Stomach (tissue), 19 donors: ENCODE measurements at places on chromosomes 1 and 21. TPM values are rescaled to one million over a fixed set of nuclear protein-coding genes. Genes with fewer than 3 reads are reported as not detected.

- no peak for DNase-seq
Observed at GRCh38 chr21:44739316-44739715, 27.9 kb upstream of the TSPEAR start.

ITGB2 gene
- 14.2 TPM for total RNA-seq

DNA sequence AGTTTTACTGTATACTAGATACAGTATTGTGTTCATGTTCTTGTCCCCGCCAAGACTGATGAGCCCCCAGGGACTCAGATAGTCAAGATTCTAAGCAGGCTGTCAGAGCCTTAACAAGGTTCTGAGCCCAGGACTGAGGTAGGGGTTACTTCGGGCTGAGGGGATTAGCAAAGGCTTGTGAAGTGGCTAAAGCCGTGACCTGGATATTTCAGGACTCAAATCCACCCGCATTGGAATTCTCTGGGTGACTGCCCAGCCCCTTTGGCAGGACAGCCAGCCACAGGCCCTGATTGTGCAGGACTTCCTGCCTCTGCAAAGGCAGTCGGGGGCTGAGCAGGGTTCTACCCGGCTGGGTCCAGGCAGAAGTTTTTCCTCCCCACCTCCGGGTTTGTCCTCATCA lies at the start of gene PLA2G5:
Gene PLA2G5 (plus strand): TSS at position 321 of the 400 bp plus-strand sequence. CDS start 14,637 bp downstream, outside the sequence.
- DNase-seq: peak; percentile 27

YBEY gene
- total RNA-seq: 3.1 TPM

DNA sequence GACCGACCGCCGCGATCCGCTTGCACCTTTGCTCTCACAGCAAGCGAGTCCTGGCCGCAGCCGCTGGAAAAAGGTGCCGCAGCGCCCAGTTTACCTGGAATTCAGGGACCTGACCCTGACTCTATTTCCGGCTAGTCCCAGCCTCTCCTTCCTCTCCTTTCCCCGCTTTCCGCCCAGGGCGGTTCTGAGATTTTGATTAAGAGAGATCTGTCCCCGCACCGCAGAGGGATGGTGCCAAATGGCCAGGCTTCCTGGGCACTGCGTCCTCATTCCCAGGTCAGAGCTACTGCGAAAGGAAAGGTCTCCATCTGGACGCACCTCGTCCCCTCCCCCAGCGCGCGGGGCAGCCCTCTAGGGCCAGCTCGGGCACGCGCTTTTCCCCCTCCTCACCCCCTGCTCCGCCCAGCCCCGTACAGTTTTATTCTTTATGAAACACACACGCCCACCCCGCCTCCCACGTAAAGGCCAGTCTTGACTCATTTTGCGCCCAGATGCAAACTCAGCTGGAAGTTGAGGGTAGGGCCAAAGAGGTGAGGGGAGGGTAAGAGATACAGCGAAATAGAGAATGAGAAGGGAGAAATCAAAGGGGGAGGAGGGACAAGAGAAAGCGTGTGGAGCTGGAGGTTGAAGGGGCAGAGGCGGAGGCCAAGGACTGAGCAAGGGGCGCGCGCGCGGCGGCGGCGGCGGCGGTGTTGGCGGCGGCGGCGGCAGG lies 411.8 kb upstream of the ESRRG start:
- DNase-seq: peak; percentile 46

DNA sequence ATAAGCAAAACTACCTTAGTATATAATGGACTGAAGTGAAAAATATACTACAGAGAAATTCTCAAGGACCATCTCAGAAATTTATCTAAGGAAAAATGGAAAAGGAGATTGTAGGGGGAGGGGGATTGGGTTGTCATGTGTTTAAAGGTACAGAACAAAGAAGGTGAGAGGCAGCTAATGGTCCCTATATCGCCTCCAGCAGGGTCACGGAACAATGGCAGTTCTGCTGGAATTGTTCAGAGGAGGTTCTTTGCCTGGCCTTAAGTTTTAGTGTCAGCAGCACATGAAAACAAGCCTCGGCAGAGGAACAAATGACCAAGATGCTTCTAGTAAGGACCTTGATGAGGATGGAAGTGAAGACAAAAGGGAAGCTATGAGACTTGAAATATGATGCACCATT lies 42.0 kb upstream of the RGS2 start:
- DNase-seq: no peak

DNA sequence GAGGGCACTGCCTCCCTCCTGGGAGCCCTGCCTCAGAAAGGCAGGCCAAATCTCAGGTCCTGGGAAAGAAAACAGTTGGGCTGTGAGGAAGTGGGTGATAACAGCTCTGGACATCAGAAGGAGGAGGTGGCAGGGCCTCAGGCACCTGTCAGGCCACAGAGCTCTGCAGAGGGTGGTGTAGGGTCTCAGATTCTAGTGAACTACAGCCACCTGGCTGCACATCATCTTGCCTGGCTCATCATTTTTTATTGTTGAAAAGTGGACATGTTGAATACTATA lies 15.3 kb upstream of the ZNF678 start:
- DNase-seq: no peak

DNA sequence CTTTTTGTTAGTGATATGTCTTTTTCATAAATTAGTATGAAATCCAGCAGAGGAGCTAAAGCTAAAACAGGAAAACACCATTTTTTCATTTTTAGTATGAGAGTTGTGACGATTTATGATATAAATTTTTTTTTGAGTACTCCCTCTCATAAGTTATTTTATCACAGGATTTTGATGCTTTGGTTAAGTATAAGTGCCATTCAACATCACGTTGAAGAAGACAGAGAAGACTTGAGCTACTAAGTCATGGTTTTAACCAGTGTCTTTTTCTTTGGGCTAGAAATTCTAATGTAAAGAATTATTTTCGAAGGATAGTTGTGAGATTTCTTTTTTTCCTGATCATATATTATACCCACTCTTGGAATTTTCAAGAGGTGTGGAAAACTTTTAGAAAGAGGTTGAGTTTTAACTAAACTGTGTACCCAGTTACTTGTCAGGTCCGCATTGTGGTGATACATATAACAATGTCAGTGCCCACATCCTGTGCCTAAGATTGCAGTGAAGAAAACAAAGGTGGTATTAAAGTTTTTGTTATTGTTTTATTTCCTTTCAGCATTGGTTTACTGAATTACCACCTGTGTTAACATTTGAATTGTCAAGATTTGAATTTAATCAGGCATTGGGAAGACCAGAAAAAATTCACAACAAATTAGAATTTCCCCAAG lies 93.8 kb downstream of the USP25 start:
- no peak for DNase-seq

TCHH gene
- total RNA-seq: not detected

- peak; percentile 54 for DNase-seq
Observed at GRCh38 chr1:197096137-197096536, 29.1 kb upstream of the F13B start.

CRABP2 gene
- total RNA-seq: not detected

- DNase-seq: no peak
Observed at GRCh38 chr1:158011714-158012113, 18.3 kb downstream of the KIRREL1 start.

GRCh38 chr1:200625381-200625824 lies 4.9 kb upstream of the KIF14 start:
- DNase-seq: no peak
